Putamen (tissue), 1 donor: ENCODE measurements at places on chromosomes 1 and 21.

DNA sequence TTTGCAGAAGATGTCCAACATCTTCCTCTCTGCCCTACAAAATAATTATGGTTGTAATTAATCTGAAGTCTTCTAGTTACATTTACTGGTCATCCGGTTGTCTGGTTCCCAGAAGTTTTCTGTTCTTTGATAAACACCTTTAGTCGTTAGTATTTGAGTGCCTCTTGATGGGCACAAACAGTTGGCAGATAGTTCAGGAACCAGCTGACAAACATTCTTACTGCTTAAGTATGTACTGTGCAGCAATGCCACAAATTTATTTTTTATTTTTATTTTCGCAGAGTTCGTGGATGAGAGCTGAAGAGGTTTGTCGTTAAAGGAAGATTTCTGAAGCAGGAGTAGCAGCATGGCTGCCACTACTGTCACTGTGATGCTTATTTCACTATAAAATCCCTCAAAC is 84.7 kb downstream of the RABGAP1L start:
- no peak for DNase-seq

DNA sequence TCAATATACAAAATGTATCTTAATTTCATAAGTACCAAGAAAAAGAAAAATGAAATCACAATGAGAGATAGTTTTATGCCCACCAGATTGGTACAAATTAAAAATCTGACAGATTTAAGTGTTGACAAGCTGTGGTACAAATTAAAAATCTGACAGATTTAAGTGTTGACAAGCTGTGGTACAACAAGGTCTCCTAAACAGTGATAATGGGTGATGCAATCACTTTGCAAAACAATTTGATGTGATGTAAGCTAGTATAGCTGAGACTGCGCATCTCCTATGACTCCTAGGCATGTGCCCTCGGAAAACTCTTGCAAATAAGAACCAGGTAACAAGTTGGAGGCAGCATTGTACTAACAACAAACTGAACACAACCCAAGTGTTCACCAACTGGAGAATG is 100.6 kb downstream of the LPAR3 start:
- DNase-seq = no peak

GRCh38 chr1:66078412-66078811 is 285.7 kb downstream of the PDE4B start:
- DNase-seq = no peak

DNA sequence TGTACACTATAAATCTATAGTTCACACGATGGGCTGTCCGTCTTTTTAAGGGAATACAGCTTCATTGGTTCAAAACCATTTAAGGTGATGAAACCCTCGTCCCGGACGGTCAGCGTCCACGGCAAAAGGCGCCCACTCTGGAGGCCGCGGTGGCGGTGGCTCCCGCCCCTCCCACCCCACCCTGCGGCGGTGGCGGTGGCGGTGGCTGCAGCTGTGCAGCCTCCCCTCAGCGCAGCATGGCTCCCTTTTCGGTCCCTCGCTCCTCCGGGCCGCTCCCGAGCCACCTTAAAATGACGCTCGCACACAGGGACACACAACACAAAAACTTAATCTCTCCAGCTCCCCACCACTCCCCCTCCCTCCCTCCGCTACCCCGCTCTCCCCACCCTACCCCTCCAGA is 69.1 kb downstream of the WLS start:
- no peak for DNase-seq

DNA sequence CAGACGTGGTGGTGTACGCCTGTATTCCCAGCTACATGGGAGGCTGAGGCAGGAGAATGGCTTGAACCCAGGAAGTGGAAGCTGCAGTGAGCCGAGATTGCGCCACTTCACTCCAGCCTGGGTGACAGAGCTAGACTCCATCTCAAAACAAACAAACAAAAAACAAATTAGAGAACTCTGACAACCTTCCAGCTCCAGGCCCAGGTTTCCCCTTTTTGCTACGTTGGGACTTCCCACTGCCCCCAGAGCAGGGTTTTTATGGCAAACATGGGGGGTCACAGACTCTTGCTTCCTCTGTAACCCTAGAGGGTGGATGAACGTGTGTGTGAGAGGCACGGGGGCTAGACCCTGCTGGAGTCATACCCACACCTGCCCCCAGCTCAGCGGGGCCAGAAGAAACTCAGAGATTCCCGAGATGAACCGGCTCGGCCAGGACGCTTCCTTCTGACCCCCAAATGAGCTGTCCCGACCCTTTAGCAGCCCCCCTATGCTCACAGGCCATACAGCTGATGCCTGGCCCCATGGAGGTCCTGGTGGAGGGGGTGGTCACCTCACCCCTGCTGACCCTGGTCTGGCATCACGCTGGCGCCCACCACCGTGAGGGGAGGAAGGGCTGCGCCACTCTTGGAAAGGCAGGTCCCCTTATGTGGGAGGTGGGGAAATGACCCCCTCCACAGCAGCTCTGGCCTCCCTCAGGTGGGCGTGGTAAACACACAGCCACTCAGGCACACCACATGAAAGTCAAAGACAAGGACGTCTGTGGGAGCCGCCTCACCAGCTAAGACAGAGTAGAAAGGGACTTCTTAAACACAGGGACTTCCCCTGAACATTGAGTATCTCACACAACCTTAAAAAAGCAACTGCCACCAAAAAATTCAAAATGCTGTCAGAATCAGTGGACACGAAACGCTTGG is 7.1 kb downstream of the GPR157 start:
- DNase-seq = no peak

- DNase-seq = no peak
Observed at GRCh38 chr1:209626346-209627026, 25.7 kb downstream of the LAMB3 start.

DNA sequence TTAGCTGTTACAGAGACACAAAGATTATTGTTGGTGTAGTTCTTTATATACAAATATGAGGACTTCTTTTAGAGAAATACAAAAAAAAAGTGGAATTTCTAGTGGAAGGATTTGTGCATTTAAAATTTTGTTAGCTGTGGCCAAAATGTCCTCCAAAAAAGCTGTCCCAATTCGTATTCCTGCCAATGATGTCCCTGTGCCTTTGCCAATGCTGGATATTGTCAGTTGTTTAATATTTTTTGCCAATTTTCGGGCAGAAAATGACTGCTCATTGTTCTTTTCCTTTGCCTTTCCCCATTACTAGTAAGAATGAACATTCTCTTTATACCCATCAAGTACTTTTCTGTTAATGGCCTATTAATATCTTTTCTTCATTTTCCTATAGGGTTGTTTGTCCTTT is 110.0 kb upstream of the HOOK1 start:
- DNase-seq = peak; percentile 25

GRCh38 chr1:102241431-102242338 is 245.0 kb upstream of the OLFM3 start:
- DNase-seq = no peak

DNA sequence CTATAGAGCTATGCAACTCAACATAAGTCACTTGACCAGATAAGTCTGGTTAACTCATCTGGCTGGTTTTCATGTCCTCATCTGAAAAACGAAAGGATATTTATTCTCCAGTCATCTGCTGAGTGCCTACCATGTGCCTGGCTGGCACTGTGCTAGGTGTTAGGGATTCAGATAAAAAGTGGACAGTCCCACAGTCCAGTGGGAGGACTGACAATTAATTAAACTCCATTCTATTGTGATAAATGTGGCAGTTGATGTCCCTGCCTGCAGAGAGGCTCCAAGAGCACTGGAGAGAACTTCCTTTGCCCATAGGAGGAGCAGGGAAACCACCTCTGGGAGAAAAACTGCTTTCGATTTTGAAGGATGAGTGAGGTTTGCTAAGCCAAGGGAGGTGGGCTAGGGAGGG is 5.4 kb downstream of the NUAK2 start:
- DNase-seq = no peak

GRCh38 chr1:102772831-102773230 is 335.5 kb downstream of the COL11A1 start:
- DNase-seq = no peak

DNA sequence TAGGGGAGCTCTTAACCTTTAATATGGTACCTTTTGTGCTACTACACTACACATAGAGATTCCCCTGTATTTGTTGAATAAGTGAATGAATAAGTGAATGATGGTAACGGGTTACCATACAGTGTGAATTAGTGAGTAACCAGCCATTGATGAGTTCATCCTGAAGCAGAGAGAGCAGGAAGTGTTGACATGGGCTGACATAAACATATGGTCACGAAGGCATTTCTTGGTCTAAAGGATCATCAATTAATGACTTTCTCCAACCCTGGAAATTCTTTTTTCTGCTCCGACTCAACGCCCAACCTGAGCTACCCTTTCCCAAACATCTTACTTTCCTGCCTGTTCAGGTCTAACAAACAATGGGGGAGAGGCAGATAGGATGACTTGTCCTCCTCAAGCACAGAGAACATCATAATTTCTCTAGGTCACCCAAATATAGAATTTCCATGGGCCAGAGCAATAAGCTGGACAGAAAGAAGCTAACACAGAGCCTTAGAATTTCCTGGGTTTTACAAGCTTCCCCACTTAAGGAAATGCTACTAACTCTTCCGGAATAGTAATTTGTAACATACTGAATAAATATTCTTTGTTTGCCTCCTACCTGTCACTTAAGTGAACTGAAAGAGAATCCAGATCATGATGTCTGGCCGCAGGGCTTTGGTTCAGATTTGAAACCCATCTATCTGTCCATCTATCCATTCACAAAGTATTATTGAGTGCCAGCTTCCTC is 114.7 kb upstream of the NGF start:
- DNase-seq = no peak

DNA sequence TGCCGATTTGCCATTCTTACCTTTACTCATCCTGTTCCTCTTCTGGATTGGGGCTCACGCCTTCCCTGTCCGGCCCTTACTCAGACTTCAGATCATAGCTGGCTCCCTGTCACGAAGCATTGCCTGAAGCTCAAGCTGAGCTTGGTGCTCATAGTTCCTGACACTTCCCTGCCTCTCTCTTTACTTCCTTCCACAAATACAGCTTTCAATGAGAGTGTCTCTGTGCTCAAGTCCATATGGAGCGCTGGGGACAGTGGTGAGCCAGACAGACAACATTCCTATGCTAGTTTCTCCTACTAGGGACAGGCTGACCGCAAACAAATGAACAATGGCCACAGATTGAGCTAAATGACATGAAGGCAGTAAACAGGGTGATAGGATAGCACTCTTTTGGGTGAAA is 38.1 kb downstream of the HHAT start:
- no peak for DNase-seq

- DNase-seq = no peak
Observed at GRCh38 chr1:112722601-112723510, 7.7 kb upstream of the PPM1J start.

GRCh38 chr1:224632921-224633321 is 16.8 kb downstream of the CNIH3 start:
- DNase-seq = no peak

DNA sequence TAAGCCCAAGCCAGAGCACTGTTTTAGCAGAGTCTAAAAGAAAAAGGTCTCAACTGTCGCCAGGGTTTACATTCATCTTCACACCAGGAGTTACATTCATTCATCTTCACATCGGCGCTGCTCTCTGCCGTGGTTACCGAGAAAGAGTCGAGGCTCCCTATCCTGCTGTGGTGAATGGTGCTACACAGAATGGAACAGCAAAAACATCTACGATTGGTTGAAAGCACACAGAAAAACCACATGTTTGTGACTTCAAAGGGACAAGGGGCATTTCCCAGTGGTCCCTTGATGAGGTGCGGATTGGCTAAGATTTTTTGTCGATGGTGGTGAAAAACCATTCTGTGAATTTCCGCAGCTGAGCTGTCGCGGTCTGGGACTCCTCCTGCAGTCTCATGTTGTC is 231.1 kb downstream of the SIPA1L2 start:
- DNase-seq = no peak

- DNase-seq = no peak
Observed at GRCh38 chr1:238404481-238404880, 513.8 kb upstream of the ZP4 start.

- DNase-seq = peak; percentile 18
Observed at GRCh38 chr21:16357994-16358393, 628.2 kb downstream of the USP25 start.

DNA sequence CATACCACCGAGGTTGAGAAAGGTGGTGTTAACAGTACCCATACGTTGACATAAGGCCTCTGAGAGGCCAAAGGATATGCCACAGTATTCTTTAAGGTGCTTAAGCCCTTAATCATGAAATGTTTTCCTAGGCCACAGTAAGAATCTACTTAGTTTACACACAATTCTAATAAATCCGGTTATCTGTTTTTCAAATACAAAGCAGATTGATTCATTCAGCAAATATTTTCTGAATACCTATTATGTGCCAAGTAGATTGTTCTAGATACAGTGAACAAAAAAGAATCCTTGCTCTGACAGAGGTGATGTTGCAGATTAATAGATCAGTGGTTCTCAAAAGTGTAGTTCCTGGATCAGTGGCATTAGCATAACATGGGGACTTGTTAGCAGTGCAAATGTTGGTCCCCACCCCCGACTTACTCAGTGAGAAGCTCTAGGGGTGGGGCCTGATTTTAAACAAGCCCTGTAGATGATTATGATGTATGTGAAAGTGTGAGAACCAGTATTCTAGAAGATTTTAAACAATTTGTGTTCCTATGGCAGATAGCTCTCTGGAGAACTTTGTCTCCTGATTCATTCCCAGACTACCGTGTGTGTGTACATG is 61.6 kb downstream of the NFIA start:
- no peak for DNase-seq

DNA sequence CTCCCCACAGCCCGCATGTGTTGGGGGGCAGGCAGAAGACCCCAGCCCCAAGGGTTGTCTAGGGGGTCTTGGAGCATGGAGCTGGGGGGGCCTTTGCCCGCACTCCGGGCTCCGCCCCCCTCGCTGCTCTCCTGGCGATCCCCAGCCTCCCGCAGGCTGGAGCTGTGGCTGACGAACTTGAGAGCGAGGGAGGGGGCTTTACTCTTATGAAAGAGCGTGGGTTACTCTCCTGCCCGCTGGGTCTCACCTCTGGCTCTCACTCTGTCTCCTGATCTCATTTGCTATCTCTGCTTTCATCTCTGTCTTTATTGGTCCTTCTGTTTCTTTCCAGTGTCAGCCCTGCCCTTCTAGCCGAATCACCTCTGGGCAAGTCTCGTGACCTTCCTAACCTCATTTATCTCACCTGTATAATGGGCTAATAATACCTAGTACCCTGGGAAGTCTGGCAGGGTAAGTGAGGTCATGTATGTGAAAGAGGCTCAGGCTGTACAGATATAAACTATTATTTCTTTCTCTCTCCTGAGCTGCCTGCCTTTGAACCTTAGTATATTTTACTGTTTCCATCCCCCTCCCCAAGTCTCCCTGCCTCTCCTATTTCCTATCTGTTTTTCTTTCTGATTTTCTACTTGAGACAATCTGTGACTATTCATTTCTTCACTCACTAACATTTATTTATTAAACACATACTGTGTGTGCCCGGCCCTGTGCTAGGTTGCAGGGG is 731 bp downstream of the EFNA4 start:
- DNase-seq = no peak

GRCh38 chr1:20361401-20361800 is 70.7 kb downstream of the VWA5B1 start:
- no peak for DNase-seq

- DNase-seq = peak; percentile 87
Observed at GRCh38 chr1:51523931-51524330, 4.9 kb upstream of the EPS15 start.
